Fibroblast of skin of scalp (primary cell): ENCODE measurements at places on chromosomes 6 and 20.
A peak's percentile ranks its signal among the peaks of the same experiment; 100 is the strongest.

DNA sequence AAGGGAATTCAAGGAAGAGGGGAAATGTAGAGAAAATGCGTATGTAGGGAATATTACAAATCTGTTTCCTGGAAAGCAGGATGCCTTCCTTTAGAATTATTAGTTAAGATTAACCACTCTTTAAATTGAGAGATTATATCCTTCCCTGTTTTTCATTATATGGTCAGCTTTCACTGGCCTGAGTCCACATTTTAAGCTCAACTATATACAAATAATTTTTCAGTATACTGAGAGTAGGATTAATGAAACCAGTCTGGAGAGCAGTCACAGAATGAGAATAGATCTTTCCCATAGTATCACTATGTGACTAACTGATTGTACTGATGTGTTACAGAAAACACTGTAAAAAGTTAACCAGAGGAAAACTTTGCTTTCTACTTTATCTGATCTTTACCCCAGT lies 306.3 kb downstream of the LAMA2 start:
- DNase-seq, result no peak

GRCh38 chr6:31356946-31357466 lies at the start of gene HLA-B:
HLA-B (minus strand) TSS chr6:31357179; CDS start chr6:31357158, 21 bp downstream.
- DNase-seq, result peak; percentile 75

DNA sequence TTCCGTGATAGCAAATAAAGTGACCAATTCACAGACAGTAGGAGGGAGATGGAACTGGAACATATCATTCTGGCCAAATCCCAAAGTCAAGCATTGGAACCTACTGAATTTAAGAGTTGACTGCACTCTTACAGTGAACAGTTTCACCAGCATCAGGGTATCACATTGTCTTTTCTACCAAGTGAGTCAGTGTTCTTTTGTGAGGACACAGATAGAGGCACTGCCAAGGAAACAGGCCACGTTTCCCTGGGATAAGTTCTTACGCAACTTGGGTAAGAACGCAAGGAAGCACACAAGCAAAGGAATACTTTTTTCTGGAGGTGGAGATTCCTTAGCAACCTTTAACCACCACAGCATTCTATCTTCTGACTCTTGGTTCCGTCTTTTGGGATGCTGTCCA lies 28.6 kb upstream of the ENPP5 start:
- no peak for DNase-seq

GRCh38 chr6:156777577-156778453 lies 637 bp downstream of the ARID1B start:
- DNase-seq, result peak; percentile 64

- no peak for DNase-seq
Measured at GRCh38 chr20:37789408-37789807, 95.6 kb downstream of the CTNNBL1 start.

DNA sequence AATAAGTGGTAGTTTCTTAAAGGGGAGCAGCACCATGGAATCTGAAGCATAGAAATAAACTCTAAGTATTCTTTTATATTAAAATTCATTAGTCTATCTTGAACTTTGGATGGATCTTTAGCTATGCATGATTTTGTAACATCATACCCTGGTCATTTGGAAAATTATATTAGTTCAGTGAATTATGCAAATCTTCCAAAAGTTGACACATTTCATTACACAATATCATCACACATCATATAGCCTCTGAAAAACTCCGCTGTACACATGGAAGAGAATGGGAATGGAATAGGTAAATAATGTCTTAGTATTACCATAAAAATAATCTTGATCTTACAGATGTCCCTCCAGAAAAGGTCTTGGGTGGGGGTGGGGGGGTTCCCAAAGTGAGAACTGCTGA lies 96.1 kb downstream of the ATXN1 start:
- DNase-seq, result no peak

GRCh38 chr6:35141007-35141655 lies at the start of gene TCP11:
TCP11 (minus strand) TSS chr6:35141339; CDS start chr6:35140870, 469 bp downstream.
- no peak for DNase-seq

DNA sequence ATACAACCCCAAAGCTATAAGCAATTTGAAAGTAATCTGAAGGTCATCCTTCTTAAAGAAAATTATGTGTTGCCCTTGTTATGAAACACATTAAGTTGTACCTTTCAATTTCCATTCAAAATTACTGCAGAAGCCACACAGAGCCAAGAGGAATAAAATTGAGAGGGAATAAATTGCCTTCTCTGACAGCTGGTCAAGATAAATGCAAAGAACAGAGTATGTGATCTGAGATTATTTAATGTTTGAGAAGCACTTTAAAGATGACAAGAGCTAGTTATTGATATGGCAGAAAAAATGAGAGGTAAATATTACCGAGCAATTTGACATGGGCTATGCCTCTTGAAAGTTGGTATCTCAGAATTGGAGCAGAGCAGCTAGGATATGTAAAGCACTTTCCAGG lies 61.6 kb downstream of the TRDN start:
- DNase-seq, result no peak

DNA sequence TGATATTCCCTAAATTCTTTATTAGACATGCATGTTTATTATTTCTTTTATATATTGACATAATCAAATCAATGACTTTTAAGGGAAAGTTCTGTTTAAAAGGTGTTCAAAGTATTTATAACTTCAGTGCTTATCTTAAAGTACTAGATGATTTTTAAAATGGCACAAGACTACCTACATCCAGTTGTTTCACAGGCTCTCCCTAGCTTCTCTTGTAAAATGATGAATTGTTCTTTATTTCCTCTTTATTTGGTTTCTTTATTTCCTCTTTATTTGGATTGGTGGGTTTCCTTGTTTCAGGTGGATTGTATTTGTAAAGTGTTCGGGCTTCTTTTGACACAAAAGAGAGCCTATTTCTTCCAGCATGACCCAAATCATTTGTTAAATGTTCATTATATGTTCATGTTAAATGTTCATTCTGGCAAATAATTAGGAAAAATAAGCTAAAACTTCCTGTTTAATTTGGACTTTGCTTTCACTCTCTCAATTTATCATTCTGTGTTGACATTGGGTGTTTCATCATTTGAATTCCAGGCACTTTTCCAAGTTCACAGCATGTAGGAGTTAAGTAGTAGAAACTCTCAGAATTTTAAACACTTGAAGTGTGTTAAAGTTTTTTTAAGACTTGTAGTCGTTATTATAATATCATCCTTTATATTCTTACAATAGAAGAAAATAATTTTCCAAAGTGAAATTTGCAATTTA lies 24.6 kb downstream of the MLIP start:
- peak; percentile 83 for DNase-seq

- DNase-seq, result no peak
Measured at GRCh38 chr6:105618247-105618646, 215.4 kb upstream of the PREP start.
